Natural killer cell (primary cell): ENCODE measurements at places on chromosomes 13 and 19.

DNA sequence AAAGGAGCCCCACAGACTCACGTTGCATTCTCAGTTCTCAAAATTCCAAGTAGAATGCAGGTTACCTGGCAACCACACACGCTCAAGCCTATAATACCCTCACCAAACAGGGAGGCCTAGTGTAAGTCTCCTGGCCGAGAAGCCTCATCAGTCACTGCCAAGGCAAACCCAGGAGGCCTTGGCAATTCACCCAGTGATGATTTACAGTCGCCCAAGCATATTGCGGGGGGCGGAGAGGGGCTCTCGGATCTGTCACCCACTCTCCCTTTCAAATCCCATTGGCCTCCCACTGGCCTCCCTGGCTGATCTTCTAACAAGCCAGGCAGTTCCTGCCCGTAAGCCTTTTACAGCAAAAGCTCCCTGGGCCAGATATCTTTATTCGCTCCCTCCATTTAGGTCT lies 1.1 kb downstream of the AKAP8L start:
- DNase-seq = no peak

DNA sequence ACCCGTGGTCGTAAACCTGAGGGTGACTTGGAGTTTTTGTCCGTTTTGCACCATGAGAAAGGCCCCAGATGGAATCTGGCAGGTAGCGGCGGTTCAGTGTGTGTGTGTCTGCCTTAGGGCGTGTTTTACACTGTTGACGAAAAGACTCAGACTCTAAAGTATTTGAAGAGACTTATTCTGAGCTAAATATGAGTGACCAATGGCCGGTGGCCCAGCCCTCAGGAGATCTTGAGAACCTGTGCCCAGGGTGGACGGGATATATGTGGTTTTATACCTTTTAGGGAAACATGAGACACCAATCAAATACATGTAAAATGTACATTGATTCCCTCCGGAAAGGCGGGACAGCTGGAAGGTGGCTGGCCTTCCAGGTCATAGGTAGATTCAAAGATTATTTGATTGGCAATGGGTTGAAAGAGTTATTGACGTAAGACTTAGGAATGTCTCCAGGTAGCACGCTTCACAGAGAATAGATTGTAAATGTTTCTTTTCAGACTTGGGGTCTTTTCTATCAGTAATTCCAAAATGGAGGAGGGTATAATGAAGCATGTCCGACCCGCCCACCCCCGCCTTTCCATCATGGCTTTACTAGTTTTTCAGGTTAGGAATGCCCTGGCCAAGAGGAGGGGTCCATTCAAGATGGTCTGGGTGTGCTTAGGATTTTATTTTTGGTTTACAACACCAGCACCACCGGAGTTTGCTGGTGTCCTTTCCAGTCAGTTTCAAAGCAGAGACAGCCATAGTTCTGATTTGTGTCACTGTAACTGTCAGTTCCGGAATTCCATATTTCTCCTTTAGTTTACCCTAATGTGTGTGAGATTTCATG lies 1.0 kb upstream of the ZNF529 start:
- no peak for DNase-seq

- DNase-seq = no peak
These were observed 453.2 kb upstream of the ATXN8OS start for GRCh38 chr13:69654392-69654791.

DNA sequence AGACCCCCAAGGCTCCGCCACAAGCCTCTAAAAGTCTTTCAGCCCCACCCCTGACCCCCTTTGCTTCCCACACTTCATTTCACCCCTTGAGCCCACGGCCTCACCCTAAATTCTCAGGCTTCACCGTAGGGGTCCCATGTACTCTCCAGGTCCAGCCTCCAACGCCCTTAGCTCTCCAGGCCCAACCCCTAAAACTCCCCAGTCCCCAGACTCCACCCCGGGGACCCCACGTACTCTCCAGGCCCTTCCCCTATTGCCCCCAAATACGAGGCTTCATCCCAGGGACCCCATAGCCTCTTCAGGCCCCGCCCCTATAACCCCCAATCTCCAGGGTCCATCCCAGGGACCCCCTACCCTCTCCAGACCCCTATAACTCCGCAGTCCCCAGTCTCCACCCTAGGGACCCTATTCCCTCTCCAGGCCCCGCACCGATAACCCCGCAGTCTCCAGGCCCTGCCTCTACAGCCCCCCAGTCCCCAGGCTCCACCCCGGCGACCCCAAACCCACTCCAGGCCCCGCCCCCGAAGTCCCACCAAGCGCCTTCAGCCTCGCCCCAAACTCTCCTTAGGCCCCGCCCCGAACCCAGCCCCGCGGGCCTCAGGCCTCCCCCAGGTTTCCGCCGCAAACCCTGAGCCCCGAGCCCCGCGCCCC lies 619 bp downstream of the MED16 start:
- no peak for DNase-seq

DNA sequence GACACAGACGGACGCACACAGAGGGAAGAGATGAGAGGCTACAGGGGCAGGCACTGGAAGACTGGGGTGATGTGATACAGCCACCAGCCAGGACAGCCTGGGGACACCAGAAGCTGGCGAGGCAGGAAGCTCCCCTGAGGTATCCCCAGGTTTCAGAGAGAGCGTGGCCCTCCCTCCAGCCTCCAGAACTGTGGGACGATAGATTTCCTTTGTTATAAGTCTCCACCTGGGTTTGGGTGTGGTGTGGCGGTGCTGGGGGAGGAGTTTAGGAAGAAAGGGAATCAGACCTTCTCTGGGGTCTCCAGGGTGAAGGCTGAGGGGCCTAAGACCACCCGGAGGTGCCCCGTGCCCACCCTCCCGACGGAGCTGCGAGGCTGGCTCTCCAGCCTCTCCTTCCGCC lies 2.7 kb upstream of the ASPDH start:
- DNase-seq = no peak

- DNase-seq = no peak
These were observed 76.5 kb downstream of the FGF14 start for GRCh38 chr13:102325321-102325720.

DNA sequence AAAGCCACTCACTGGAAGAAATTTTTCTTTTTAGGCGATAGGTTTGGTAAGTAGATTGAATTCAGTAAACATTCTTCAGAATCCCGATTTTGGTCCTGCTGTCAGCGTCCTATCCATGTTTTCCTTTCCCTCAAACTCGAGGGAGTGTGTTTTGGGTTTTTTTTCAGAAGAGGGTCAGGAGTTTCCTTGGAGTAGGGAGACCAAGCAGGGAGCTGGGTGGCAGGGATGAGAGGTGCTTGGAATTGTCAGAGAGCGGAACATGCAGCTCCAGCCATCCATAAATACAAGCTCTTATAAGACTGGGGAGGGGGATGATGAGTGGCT lies 1.6 kb upstream of the PCDH8 start:
- DNase-seq = no peak

- no peak for DNase-seq
These were observed 725 bp downstream of the FAM124A start for GRCh38 chr13:51222686-51223559.

DNA sequence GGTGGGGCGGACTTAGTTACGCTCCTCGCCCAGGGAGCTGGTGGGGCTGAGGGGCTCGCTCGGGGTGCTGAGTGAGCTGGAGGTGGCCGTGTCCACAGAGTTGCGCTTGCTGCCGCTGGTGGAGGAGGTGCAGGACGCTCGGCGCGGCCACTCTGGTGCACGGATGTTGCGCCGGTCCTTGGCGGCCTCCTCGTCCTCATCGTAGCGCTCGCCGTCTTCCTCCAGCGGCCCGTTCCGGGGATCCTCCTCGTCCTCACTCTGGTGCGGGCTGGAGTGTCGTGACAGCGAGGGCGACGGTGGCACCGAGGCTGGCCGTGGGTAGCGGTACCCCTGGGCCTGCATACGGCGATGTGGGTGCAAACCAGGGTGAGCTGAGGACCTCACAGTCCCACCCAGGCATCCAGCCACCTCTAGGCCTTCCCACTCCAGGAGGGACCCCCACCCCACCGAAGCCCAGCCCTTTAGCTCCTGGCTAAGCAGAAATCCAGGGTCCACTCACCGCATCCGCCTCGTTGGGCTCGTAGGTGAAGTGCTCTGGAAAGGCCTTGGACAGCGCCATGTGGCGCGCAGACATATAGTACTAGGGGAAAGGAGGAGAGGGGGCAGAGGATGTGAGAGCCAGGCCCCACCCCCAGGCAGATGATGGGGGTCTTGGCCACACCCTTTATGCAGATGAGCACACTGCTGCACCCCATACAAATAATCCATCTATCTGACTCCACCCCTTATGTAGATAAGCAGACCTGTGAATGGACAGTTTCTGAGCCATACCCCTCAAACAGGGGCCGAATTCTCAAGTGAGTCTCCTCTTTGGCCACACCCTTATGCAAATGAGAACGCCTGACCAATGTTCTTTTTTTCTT lies 4.4 kb downstream of the FTL start:
- no peak for DNase-seq

DNA sequence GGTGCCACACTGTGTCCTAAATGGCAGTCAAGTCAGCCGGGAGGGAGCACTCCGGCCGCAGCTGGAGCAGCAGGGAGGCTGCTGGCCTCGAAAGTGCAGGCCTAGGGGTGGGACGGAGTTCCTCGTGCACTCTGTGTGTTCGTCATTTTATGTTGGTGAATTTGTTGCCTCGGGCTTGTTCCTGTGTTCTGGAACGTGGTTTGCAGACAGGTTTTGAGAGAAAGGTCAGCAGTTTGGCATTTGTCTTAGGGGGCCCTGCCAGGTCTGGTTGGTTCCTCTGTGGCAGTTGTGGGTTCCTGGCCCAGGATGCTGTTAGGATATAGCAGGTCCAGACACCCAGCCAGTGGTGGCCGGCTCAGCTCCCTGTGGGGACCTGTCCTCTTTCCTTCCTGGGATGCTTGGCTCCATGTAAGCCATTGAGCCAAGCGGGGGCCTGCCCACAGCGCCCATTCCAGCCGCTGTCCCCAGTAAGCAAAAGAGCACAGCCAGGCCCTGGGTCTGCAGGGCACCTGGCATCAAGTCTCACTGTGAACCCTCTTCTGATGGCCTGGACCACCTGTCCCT lies 30.0 kb downstream of the MPHOSPH8 start:
- no peak for DNase-seq

DNA sequence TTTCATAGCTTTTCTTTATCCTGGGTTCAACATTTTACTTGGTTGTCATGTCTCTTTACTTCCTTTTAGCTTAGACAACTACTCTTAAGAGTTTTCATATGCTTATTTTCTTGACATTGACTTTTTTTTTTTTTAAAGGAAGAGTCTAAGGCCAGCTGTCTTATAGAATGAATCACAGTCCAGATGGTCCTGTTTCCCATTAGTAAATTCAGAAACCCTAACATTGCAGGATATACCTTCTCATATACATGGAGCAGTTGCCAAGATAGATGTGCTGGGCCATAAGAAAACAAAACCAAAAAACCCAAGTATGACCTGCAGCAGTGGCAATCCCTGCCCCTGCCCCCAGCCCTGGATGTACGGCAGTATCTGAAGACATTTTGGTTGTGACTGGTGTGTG lies 72.8 kb downstream of the COG3 start:
- no peak for DNase-seq

GRCh38 chr13:59332966-59333365 lies 830.8 kb downstream of the DIAPH3 start:
- DNase-seq = no peak

DNA sequence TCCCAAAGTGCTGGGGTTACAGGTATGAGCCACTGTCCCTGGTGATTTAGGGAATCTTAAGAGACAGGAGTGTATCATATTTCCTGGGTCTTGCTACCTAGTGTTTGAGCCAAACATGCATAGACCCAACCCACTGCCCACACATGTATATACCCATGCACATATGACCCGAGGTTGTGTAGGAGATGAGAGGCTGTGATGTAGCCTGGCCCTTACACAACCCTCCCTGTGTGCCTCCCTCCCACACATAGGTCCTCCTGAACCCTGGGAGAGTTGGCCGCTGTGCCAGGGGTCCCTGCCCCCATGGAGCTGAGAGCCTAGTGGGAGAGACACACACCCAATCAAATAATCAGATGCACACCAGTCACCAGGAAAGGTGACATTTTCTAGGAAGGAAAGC lies 365.9 kb downstream of the ZNF536 start:
- DNase-seq = no peak

DNA sequence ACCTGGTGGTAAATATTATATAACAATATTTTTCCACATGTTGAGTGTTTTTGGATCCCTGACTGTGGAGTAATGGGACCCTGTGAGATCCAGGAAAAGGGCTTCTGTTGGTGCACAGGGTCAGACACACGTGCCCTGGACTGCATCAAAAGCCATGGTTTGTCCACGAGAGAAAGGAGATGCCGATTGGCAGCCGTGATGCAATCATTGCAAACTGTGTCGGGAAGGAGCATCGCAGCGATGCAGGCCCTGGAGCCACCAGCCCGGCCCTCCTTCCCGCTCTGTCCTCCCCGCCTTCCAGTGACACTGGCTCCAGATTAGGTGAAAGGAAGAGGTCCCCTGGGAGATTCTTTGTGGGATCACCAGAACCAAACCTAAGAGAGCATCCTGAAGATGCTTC lies 9.1 kb downstream of the COL4A2 start:
- no peak for DNase-seq

DNA sequence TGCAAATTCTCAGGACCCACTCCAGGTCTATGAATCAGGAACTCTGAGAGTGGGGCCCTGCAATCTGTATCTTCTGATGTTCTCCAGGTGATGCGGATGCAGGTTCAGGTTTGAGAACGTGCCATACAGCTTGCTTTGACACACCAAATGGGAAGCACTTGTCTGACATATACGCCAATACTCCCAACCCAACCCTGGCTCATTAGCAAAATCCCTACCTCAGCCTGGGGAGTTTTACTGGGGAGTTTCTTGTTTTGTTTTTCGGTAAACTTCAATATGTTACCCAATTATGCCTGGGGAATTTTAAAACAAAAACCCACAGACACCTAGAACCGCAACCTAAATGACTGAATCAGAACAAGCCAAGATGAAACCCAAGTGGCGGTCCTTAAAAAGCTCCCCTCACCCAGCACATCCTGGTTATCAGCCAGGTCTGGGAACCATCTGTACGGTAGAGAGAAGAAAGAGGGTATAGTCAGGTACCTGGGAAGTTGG lies 41.2 kb downstream of the ABCC4 start:
- DNase-seq = no peak

GRCh38 chr13:25180775-25181537 lies 8.9 kb upstream of the AMER2 start:
- DNase-seq = no peak
